Chondrocyte (in vitro differentiated cells): ENCODE measurements at places on chromosomes 7 and 10. TPM values are rescaled to one million over a fixed set of nuclear protein-coding genes. Genes with fewer than 3 reads are reported as not detected.

DNA sequence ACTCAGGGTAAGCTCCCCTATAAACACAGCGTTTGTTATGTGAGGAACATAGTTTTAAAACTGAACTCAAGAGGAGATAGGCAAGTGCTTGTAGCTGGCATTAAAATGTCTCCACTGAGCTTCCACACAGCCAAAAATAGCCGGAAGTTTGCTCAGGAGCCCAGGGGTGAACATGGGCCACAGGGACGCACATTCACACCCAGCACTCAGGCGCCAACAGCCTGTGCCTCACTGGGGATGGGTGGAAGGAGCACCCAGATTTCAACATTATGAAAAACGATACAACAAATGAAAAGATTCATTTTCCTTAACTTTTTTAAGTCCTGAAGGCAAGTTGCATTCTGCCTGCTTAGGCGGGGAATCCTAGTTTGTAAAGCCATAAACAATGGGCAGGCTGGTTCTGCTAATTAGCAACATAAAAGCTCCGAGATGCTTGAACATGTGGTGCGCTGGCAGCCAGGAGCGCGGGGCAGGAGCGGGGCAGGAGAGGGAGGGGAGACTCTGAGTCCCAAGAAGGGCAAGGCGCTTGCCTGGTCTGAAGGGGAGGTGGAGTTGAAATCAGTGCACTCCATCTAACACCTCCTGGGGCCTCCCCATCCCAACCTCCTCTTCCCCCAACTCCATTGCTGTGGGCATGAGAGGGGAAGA, 235.9 kb downstream of the COBL start:
- no peaks in the 10 kb centered on the region for H3K36me3 ChIP-seq
- no peak overlapping the region for H3K4me3 ChIP-seq
- H3K27me3 ChIP-seq = peaks cover 30% of the 10 kb centered on the region
- no peak overlapping the region for H3K27ac ChIP-seq

GRCh38 chr7:29254591-29254990, 60.0 kb downstream of the CHN2 start:
- H3K36me3 ChIP-seq = no peaks in the 10 kb centered on the region
- H3K4me1 ChIP-seq = peaks cover 9% of the 10 kb centered on the region
- no peak overlapping the region for H3K4me3 ChIP-seq
- no peak overlapping the region for H3K27ac ChIP-seq
- DNase-seq = no peak

TMEM273 gene
- not detected in 3 replicates for total RNA-seq

TBX20 gene
- total RNA-seq = not detected in 3 replicates

PRF1 gene
- total RNA-seq = not detected in 3 replicates

DNA sequence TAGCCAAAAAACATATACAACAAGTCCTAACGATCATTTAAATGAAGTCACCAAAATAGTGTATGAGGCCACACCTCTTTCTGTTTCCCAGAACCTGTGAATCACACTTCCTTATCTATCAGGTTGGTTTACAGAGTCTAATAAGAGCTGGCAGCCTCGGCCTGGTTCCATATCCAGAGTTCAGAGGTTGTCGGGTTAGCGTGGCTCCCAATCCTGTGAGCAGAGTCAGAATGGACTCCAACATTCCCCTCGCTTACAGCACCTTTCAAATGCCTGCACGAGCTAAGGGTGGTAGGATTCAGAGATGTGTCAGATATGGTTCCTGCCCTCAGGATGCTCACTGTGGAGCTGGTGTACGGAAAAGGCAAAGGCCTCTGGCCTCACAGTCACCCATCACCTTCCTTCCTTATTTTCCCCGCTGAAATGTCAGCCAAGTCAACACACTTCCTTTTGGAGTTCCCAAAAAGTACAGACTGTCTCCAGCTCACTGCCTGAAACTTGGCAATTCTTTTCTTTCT, 6.0 kb downstream of the IL15RA start:
- H3K4me1 ChIP-seq = peaks cover 2% of the 10 kb centered on the region
- no peak for DNase-seq
- H3K27ac ChIP-seq = no peak overlapping the region
- H3K27me3 ChIP-seq = peaks cover 3% of the 10 kb centered on the region
- H3K4me3 ChIP-seq = no peak overlapping the region

SLC26A3 gene
- not detected in 3 replicates for total RNA-seq

GRCh38 chr10:47230482-47230881, 69.5 kb upstream of the GDF10 start:
- DNase-seq = no peak
- peaks cover under 1% of the 10 kb centered on the region for H3K27me3 ChIP-seq
- no peak overlapping the region for H3K4me3 ChIP-seq
- no peak overlapping the region for H3K27ac ChIP-seq
- H3K4me1 ChIP-seq = peaks cover 8% of the 10 kb centered on the region
- peaks cover 9% of the 10 kb centered on the region for H3K36me3 ChIP-seq

DNA sequence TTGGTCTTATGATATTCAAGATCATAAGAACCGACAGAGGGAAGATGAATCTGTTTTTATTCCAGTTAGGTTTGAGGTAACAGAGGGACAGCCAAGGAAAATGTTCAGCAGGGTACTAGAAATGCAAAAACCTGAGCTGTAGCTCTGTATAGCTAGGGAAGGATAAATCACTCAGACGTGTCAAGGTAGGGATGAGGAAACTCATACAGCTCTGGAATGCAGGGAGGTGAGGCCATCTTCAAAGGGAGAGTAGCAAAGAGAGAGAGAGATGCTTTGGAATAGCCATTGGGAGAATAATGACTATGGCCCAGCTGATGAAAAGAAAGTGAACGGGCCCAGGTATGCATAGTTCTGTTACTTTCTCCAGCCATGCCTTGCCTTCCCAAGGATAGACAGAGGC, 77.8 kb downstream of the PAX2 start:
- H3K27ac ChIP-seq = no peak overlapping the region
- H3K4me1 ChIP-seq = peaks cover 7% of the 10 kb centered on the region
- DNase-seq = no peak

CRYGN gene
- total RNA-seq = not detected in 3 replicates

GRCh38 chr10:96374639-96374984, 15.8 kb upstream of the OPALIN start:
- peak overlapping the region; percentile 77 for H3K4me3 ChIP-seq
- no peaks in the 10 kb centered on the region for H3K36me3 ChIP-seq
- no peak for DNase-seq
- H3K27ac ChIP-seq = no peak overlapping the region
- H3K4me1 ChIP-seq = peaks cover 15% of the 10 kb centered on the region

CLCN1 gene
- not detected in 3 replicates for total RNA-seq

DNA sequence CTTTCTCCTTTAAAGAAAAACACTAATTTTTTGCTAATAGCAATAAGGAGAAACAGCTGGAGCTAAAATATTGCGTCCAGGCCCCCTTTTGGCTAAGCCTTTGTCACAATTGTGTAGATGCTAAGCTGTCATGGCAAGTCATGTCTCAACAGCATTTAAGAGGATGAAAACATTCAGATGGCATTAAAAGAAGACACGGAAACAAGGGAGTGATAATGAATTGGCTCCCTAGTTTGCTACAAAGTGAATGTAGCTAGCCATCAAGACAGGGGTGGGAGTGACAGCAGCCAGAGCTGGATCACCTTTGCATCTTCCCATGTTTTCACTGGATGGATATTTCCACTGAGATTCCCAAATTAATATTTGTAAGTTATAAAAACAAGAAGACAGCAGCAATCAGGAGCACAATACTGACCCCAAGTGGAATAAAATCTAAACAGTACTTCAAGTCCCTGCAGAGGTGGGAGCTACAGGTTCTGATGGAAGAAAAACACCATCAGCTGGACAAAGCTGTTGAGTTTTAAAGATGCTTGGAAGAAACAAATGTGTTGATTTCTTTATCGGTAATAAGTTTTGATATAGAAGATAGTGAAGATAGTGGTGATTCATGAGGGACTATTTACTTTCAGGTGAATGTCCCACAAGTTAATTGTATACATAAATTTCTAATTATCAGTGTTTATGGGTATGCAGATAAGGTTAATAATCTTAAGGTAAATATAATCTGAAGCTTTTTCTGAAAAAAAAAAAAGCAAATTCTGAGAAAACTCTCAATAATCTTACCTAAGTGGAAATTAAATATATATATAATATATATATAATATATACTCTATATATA, 129.4 kb downstream of the SLC16A9 start:
- no peak for DNase-seq
- H3K36me3 ChIP-seq = no peaks in the 10 kb centered on the region
- H3K27ac ChIP-seq = no peak overlapping the region
- peaks cover 7% of the 10 kb centered on the region for H3K4me1 ChIP-seq
- peaks cover 3% of the 10 kb centered on the region for H3K27me3 ChIP-seq

BICC1 gene
- 32.2 to 51.1 TPM (median 32.4 TPM) in 3 replicates for total RNA-seq

DNA sequence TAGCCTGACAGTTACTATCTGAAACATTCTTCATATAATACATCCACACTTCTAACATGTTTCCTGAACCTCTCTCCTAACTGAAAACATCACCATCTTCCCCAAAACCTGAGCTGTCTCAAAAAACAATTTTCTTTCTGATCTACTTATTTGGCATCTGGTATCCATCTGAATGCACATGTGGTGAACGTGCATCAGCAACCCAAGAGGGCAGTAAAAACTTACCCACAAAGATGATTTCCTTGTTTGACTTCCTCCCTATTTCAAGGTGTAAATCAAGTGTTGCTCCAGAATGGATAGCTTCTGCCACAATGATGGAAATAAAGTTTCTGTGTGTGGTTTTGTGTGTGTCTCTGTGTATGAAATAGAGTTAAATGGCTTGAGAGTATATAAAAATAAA, 500.4 kb downstream of the MAGI2 start:
- H3K4me1 ChIP-seq = peaks cover 8% of the 10 kb centered on the region
- no peak overlapping the region for H3K27ac ChIP-seq
- H3K4me3 ChIP-seq = no peak overlapping the region
- H3K36me3 ChIP-seq = no peaks in the 10 kb centered on the region
- peaks cover 3% of the 10 kb centered on the region for H3K27me3 ChIP-seq

GRCh38 chr10:4017336-4017735, 232.3 kb upstream of the KLF6 start:
- H3K4me3 ChIP-seq = no peak overlapping the region
- no peak overlapping the region for H3K27ac ChIP-seq
- no peaks in the 10 kb centered on the region for H3K27me3 ChIP-seq
- no peaks in the 10 kb centered on the region for H3K36me3 ChIP-seq

DNA sequence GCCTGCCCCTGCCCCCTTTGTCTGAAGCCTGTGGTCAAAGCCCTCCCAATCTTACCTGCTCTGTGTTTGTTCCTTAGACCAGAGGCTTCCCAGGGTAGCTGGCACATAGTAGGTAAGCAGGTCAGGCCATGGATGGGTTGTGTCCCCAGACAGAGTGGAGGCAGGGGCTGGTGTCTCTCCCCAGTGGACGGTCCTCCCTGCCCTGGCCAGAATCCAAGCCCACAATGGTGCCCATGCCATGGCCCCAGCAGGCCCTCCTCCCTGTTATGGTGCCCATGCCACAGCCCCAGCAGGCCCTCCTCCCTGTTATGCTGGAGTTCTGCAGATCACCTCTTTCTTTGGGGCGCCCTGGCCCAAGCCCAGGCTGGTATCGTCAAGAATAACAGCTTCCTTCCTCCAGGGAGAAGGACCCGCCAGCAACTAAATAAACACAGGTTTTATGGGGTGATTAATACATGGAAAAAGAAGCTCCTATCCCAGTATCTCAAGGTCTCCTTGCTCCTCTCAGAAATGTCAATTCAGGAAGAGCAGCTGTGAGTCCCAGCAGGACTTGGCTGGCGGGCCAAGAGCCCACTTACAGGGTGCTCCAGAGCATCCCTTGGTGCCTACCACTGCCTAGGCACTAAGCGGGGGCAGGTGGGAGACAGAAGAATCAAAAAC, 82.0 kb downstream of the NEURL1 start:
- H3K27ac ChIP-seq = no peak overlapping the region
- peaks cover 26% of the 10 kb centered on the region for H3K27me3 ChIP-seq
- no peak for DNase-seq
- H3K4me1 ChIP-seq = peaks cover 2% of the 10 kb centered on the region
- H3K4me3 ChIP-seq = no peak overlapping the region

GRCh38 chr10:67812007-67812406, 26.0 kb downstream of the DNAJC12 start:
- H3K36me3 ChIP-seq = peaks cover 8% of the 10 kb centered on the region
- no peak for DNase-seq
- H3K27ac ChIP-seq = no peak overlapping the region
- no peaks in the 10 kb centered on the region for H3K27me3 ChIP-seq

DNA sequence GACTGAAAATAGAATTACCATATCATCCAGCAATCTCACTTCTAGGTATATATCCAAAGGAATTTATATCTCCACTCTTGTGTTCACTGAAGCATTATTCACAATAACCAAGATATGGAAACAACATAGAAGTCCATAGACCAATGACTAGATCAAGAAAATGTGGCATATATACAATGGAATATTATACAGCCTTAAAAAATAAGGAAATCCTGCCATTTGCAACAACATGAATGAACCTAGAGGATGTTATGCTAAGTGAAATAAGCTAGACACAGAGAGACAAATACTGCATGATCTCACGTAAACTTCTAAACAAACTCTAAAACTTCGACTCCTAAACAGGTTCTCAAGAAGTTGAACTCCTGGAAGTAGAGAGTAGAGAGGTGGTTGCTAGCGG, 254.5 kb downstream of the SKIDA1 start:
- peaks cover under 1% of the 10 kb centered on the region for H3K4me1 ChIP-seq
- H3K36me3 ChIP-seq = no peaks in the 10 kb centered on the region
- no peak overlapping the region for H3K27ac ChIP-seq

DNA sequence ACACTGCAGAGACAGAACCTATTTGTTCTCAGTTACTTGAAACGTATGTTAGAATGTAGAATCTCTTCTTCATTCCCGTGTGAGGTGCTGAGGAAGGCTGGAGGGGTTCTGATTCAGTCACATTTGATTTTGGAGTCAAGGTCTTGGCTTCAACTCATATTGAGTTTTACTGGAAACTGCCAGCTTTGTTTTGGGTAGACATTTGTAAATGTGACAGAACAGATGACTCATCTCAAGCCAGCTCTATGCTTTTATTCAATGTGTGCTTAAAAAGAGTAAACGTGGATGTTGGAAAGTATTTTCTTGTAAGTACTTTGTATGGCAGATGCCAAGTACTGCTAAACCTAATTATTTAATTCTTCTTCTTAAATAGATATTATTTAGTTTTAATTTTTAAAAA, 780.8 kb upstream of the C7orf33 start:
- H3K4me3 ChIP-seq = no peak overlapping the region
- peaks cover 7% of the 10 kb centered on the region for H3K4me1 ChIP-seq
- H3K27ac ChIP-seq = no peak overlapping the region

- no peak overlapping the region for H3K4me3 ChIP-seq
- H3K27ac ChIP-seq = no peak overlapping the region
- no peak for DNase-seq
- H3K27me3 ChIP-seq = no peaks in the 10 kb centered on the region
- H3K4me1 ChIP-seq = no peaks in the 10 kb centered on the region
These were observed 197.4 kb downstream of the RNLS start for GRCh38 chr10:88385601-88386203.

BEND7 gene
- total RNA-seq = 9.7 to 15.8 TPM (median 12.3 TPM) in 3 replicates

- no peak overlapping the region for H3K4me3 ChIP-seq
- H3K4me1 ChIP-seq = peaks cover 88% of the 10 kb centered on the region
- H3K36me3 ChIP-seq = peaks cover 4% of the 10 kb centered on the region
- no peak for DNase-seq
These were observed 369.6 kb downstream of the FRMD4A start for GRCh38 chr10:13961097-13961496.

DNA sequence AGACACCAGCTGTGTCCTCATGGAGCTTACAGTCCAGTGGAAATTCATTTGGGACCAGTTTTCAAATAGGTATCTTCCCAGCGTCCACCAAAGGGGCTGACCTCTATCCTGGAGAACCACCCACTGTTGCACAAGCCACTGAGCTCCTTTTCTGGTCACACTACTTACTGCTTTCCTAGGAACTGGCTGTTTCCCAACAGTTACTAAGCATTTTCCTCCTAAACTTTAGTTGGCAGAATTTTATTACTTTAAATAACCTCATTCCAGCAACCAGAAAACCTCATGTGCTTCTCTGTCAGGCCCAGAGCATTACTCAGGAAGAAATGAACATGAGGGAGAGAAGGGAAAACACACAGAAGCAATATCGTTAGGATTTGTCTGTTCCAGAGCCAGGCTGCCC, 183.1 kb downstream of the GPAM start:
- DNase-seq = no peak
- no peak overlapping the region for H3K27ac ChIP-seq
- H3K27me3 ChIP-seq = no peaks in the 10 kb centered on the region

FAM13C gene
- total RNA-seq = 4.9 to 5.9 TPM (median 5.1 TPM) in 3 replicates
